ENCODE measurements at places on chromosomes 13 and 19.

DNA sequence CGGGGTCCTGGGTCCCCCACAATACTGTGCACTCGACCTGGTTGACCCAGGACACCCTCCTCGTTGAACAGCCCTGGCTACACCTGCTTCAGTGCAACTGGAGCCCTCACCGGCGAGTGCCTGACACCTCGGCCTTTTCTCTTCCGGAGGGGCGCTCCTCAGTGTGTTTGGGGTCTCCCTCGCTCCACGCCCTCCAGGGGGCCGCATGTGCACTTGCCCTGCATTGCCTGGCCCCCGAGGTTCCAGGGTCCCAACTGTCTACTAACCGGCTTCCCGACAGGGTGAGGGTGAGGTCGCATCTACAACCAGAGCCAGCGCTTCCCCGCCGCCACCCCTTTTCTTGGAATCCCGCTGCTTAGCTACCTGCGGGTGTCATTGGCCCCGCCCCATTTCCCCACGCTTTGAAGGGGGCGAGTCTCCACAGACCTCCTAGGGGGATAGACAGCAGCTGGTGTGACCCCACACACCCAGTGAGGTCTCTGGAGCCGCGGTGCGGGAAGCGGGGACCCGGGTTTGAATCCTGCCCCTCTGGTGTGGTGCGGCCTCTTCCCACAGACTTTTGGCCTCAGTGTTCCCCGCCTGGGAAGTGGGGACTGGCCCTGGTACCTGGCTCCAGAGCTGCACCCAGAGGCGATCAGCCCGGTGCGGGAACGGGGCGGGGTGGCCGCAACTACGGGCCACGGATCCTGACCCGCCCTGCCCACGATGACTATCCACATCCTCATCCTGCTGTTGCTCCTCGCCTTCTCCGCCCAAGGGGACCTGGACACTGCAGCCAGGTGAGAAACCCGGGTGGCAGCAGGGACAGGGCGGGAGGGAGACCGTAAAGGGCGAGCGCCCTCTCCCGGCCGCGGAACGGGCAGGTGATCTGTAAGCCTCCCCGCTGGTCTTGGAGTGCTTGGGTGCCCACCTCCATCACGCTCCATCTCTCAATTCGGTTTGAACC lies at the start of gene ADM5:
Gene ADM5 (plus strand): TSS at position 462 of the 946 bp plus-strand sequence. CDS start 244 bp downstream, at position 706.
- no peak for DNase-seq

DNA sequence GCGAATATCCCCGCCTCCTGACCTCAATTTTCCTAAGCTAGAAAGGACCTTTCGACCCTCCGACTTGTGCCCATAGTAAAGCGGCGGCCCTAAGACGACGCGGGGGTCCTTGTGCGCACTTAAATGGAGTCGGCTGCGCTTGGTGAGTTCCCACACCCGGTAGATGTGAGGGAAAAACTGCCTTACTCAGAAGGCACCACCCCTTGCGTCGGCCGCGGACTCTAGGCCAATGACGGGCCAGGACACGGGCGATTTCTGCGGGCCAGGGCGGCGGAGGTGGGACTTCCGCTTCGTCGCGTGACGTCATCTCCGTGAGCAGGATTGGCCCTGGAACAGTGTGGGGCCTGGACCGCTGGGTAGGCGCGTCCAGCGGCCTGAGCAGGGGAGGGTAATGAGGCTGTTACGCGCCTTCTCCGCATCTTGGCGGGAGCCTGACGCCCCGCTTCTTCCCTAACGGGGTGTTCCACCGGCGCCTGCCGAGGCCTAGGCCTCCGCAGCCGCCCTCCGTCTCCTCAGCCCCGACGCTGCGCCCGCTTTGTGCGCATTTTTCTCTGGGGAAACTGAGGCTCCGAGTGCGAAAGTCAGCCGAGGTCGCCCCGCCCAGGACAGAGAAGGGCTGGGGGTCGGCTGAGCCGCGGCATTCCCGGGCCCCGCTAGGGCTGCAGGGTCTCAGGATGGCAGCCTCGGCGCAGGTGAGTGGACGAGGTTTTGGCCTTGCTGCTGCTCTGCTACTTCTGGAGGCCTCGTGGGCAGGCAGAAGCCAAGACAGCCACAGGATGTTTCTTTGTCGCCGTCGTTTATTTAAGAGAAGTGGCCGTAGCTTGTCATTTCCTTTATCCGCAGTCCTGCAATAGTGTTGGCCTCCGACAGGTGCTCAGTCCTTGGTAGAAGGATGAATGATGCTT lies at the start of gene ZNF543:
Gene ZNF543 (plus strand): TSS at position 293 of the 905 bp plus-strand sequence. CDS start 382 bp downstream, at position 675.
- DNase-seq: peak; percentile 81

DNA sequence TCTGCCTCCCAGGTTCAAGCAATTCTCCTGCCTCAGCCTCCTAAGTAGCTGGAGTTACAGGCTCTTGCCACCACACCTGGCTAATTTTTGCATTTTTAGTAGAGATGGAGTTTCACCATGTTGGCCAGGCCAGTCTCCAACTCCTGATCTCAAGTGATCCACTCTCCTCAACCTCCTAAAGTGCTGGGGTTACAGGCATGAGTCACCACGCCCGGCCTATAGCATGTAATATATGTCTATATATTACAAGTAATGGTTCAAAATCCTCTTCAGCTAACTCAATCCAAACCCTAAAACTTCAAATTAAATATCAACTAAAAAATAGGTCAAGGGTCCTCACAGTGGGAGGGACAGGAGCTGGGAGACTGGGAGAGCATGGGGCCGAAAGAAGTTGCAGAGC lies 28.0 kb downstream of the FPR3 start:
- DNase-seq: no peak

- no peak for DNase-seq
Observed at GRCh38 chr19:8044018-8044417, 8.5 kb upstream of the CCL25 start.

DNA sequence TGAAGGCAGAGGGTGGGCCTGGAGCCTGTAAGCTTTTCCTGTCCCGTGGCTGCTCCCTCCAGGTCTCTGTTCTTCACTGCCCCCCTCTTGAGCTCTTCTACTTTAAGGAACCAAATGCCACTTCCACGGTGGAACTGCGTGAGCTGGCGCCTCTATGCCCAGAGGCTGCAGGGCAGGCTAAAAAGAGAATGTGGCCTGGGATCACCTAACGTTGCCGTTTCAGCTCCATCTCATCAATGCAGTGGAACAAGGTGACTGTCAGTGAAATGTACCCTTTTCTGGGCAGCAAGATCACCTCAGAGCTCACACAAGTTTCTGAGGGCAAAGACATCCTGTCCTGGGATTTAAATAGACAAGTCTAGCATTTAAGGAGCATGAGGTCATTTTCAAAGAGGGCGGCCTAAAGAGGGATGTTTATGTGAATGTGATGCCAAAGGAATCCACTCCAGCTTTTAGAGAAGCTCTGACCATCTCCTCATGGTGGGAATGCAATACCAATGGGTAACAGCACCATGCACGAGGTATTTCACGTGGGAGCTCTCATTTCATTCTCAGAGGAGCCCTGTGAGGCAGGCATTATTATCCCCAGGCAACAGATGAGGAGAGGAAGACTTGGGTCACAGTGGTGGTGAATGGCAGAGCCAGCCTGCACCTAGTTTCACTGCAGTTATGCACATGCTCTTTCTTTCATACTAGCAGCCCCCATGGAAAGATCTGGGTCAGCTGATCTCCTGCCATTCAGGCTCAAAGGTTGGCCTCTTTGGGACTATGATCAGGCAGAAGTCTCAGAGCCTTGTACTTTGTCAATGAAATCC lies 39.3 kb downstream of the RGCC start:
- DNase-seq: no peak

- no peak for DNase-seq
Observed at GRCh38 chr13:40109351-40109844, 453.9 kb downstream of the COG6 start.

GRCh38 chr19:7718668-7719067 lies 13.2 kb downstream of the CLEC4G start:
- no peak for DNase-seq

- no peak for DNase-seq
Observed at GRCh38 chr13:61766667-61767058, 351.0 kb upstream of the PCDH20 start.

DNA sequence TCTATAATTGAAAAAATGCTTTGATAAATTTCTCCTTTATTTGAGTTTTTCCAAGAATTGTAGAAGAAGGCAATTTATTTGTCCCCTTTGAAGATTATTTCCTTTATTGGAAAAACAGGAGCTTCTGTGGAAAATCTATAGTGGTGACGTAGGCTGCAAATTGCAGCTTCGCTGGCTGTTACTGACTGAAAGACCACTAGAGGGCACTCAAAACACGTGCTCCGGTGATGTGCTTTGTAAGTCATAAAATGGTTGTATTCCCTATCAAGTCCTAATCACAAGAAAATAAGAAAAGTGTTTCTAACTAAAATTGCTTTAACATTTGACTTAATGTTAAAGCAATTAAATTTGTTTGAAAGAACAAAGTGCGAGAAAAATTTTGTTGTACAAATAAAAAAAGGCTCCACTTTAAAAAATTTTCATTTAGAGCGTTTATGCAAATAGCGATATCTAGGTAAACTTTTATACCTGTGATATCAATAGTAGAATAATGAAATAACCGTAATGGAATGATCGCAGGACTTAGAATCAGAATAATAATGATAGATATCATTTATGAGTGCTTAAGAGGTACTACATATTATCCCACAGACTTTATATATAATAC lies 638.2 kb upstream of the SPRY2 start:
- DNase-seq: no peak

DNA sequence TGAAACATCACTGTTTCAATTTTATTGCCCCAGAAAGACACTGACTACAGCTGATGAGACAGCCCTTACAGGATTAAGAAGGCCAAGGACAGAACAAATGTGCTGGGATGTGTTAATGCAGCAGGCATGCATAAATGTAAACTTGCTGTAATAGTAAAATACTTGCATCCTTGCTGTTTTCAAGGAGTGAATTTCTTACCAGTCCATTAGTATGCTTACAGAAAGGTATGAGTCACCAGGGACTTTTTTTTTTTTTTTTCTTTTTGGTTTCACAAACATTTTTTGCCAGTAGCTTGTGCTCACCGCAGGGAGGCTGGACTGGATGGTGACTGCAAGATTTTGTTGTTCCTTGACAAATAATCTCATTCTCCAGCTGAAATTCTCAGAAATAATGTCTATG lies 55.1 kb downstream of the GPR180 start:
- no peak for DNase-seq

- no peak for DNase-seq
Observed at GRCh38 chr13:59449750-59450149, 714.0 kb downstream of the DIAPH3 start.

GRCh38 chr13:53137779-53138178 lies 109.2 kb downstream of the OLFM4 start:
- no peak for DNase-seq

- peak; percentile 54 for DNase-seq
Observed at GRCh38 chr13:51584731-51585672, 740 bp downstream of the WDFY2 start.

DNA sequence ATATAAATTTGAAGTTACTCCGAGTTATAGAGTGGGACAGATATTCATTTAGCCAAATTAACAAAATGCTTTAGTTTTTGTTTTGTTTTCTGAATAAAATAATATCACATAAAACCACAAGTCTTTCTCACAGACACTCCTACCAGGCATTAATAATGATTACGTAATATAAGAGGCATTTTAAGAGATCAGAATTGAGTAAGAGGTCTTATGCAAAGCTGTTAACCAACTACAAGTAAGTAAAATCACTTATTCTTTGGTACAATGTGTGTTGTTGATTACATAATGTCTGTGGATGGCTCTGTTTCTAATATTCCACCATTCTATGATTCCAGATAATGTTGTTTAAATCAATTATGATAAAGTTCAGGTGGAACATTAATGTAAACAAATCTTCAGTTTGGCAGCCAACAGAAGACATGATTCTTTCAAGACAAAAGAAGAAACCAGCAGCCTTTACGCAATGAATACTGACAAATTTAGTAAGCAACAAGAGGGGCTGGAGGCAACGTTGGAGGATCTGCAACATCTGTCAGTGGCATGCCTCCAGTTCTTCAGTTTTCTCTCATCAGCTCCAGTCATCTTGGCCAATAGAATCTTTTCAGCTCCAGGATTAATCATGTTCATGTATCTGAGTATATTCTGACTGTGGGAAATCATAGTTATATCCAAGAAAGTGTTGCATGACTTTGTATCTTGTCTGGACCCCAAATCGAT lies 403.8 kb downstream of the SLITRK5 start:
- no peak for DNase-seq

GRCh38 chr13:81795710-81796109 lies 1454.8 kb upstream of the SPRY2 start:
- no peak for DNase-seq

- DNase-seq: peak; percentile 52
Observed at GRCh38 chr19:46487802-46488445, 7.7 kb downstream of the PNMA8B start.

DNA sequence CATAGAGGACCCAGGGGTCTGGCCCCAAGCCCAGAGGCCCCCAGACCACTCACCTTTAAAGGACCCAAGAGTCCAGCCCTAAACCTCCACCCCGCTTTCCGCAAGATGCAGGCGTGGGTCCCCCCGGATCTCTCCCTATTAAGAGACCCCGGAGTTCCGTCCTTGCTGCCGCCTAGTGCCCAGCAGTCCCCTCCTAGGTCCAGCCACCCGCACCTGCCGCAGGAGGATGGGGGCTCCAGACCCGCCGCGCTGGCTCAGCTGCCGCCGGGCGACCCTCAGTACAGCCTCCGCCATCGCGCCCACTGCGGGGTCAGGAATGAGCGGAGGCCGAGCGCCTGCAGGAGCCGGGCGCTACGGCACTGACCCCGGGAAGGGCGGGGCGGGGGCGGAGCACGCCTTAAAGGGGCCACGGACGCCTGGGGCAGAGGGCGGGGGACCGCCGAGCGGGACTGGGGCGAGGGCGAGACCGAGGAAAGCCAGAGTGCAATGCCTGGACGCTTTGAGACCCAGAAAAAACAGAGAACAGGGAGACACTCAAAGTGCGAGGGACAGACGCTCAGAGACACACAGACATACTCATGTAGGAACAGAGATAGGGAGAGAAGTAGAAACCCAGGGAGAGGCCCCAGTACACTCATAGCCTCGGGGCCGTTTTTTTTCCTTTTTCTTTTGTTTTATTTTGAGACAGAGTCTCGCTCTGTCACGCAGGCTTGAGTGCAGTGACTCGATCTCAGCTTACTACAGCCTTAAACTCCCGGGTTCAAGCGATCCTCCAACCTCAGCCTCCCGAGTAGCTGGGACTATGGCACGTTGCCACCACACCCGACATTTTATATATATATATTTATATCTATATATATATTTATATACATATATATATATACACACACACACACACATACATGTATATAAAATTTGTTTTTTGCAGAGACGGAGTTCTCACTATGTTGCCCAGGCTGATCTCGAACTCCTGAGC lies at the start of gene ETHE1:
Gene ETHE1 (minus strand): TSS at position 318 of the 976 bp plus-strand sequence. CDS start 24 bp downstream, at position 294.
- peak; percentile 58 for DNase-seq

DNA sequence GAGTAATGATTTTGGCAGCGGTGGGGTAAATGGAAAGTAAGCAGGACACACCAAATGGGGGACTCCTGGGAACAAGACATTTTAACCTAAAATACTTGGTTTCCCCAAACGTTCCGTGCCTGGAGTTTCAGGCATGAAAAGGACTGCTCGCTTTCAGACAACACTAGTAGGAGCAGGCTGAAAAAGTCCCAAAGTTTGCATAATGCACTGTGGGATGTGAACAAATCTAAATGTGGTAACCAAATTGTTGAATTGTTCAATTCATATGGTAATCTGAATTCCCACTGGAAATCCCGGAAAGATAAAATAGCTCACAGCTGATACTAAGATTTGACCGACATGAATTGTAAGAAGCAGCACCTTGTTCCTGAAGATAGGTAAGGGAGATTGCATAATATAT lies 467.2 kb upstream of the ARGLU1 start:
- no peak for DNase-seq

GRCh38 chr13:51255556-51255955 lies 33.4 kb downstream of the FAM124A start:
- no peak for DNase-seq

GRCh38 chr13:29706923-29707322 lies 111.4 kb upstream of the SLC7A1 start:
- DNase-seq: no peak

- no peak for DNase-seq
Observed at GRCh38 chr13:20411638-20412342, 113.9 kb downstream of the CRYL1 start.

GRCh38 chr19:6495947-6496346 lies 6.2 kb downstream of the TUBB4A start:
- no peak for DNase-seq

Data from activated T-helper 1 cell treated with Interleukin-2 at 50 U/mL for 16 hours (primary cell).